Adipose tissue (tissue), 3 donors: ENCODE measurements at places on chromosomes 5 and 9. TPM values are rescaled to one million over a fixed set of nuclear protein-coding genes. Genes with fewer than 3 reads are reported as not detected.

Gene RASGEF1C
- 0.09 TPM for polyA plus RNA-seq

Gene PRRX2
- 9.3 TPM for polyA plus RNA-seq

Gene TLR4
- 15.2 TPM for polyA plus RNA-seq

Gene LEAP2
- 1.1 TPM for polyA plus RNA-seq

Gene C7
- polyA plus RNA-seq: 154 TPM

Gene TRIM36
- 0.45 TPM for polyA plus RNA-seq

Gene MROH2B
- polyA plus RNA-seq: not detected

Gene IL7R
- polyA plus RNA-seq: 4.3 TPM
